Lung microvascular endothelial cell (primary cell): ENCODE measurements at places on chromosomes 2 and 18. TPM values are rescaled to one million over a fixed set of nuclear protein-coding genes. Genes with fewer than 3 reads are reported as not detected.

DNA sequence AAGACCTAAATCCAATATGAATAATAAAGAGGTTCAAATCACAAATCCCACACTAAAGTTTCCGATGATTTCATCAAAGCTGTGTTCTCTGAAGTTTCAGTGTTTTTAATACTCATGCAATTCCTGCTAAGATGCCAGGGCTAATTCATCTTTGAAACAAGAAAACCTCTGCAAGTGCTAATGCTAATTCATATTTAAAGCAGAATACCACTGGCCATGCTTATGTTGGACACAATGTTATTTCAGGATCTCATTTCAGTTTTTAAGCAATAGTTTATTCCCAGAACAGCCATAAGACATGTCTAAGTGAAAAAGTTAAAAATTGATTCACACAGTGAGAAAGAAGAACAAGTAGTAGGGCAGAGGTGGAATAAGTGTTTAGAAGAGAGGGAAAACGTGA lies 62.8 kb downstream of the GRB14 start:
- DNase-seq = no peak

GRCh38 chr2:64866797-64867196 lies 122.4 kb upstream of the SLC1A4 start:
- DNase-seq = no peak

DNA sequence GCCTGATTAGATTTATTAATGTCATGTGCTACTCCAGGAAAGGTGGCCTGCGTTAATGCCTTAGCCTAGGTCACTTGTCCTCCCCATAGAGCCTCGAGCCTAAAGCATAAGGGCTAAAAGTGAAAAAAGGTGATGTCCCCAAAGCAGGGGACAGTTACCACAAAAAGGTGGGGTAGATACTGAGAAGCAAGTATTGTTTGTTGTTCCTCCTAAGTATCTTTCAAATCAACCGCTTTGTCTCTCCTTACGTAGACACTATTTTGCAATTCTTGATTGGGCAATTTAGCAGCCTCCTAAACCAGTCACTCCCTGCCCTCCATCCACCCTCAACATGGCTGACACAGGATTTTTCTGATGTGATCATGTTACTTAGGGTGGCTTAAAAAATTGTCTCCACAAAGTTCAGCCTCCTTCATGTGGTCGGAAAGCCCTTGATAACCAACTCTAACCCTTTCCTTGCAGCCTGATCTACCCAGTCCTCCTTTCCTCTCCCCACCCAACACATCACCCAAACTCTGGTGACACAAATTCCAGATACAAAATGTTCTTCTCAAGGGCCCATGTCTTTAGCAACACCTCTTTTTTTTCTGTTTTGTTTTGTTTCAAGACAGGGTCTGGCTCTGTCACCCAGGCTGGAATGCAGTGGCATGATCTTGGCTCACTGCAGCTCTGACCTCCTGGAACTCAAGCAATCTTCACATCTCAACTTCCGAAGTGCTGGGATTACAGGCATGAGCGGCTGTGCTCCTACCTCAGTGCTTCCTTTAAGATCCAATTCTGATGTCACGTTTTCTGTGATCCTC lies 6.9 kb downstream of the INHA start:
- DNase-seq = no peak

GRCh38 chr2:207328944-207329386 lies 163.2 kb upstream of the KLF7 start:
- no peak for DNase-seq

- no peak for DNase-seq
Observed at GRCh38 chr18:48889115-48889941, 61.4 kb downstream of the SMAD7 start.

DNA sequence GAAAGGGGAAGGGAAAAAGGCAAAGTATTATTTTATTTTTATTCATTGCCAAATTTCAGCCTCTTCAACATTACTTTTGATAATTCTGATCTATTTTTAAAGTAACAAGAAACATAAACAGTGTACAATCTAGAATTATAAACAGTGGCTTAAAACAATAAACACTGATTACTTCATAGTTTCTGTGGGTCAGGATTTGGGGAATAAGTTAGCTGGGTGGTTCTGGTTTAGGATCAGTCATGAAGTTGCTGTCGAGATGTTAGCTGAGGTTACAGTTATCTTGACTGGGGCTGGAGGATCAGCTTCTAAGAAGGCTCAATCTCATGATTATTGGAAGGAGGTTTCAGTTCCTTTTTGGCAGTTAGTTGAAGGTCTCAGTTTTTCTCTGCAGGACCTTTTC lies 109.2 kb downstream of the SCN2A start:
- no peak for DNase-seq

- DNase-seq = no peak
Observed at GRCh38 chr2:106885971-106886915, at the start of gene ST6GAL2. ST6GAL2 (minus strand) TSS chr2:106886167; CDS start chr2:106843977, 42,190 bp downstream.

- peak; percentile 59 for DNase-seq
Observed at GRCh38 chr2:15241201-15241600, 319.9 kb downstream of the NBAS start.

GRCh38 chr2:171227066-171227782 lies 66.5 kb upstream of the TLK1 start:
- no peak for DNase-seq

- no peak for DNase-seq
Observed at GRCh38 chr2:217948897-217949296, 53.9 kb downstream of the TNS1 start.

DNA sequence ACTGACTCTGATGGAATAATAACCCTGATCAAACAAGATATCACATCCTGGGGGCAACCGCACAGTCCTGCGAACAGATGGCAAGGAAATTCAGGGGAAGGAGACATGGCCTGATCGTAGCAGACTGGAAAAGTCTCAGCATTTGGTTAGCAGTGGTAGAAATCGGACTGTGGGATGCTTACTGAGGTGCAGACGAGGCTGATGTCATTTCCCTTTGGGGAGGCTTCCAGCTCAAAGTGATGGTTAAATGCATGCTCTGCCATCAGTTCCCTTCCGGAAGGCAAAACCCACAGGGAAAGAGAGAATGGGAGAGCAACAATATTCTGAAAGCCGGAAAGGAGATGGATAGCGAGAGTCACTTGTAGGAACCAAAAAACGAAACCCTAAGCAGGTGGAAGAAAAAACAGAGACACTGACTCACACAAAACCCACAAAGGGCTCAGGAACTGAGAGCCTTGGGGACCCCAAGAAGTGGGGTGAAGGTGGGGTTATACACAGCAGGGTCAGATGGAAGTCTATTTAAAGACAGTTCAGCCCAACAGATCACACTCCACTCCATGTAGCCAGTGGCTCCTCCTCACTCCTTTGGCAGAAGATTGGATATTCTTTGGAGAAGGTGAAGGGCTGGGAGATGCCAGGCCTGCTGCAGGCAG lies 93.1 kb downstream of the INPP5D start:
- peak; percentile 69 for DNase-seq

IL36B gene
- total RNA-seq = not detected in 2 replicates

CNGA3 gene
- not detected in 2 replicates for total RNA-seq

CFAP221 gene
- not detected in 2 replicates for total RNA-seq

TUBB8B gene
- total RNA-seq = not detected in 2 replicates

RGPD4 gene
- not detected in 2 replicates for total RNA-seq

NETO1 gene
- total RNA-seq = not detected in 2 replicates
